ENCODE measurements at places on chromosomes 2 and 18.
A peak's percentile ranks its signal among the peaks of the same experiment; 100 is the strongest.

- peak; percentile 16 for DNase-seq
Observed at GRCh38 chr2:73828818-73829570, at the start of gene STAMBP. STAMBP (plus strand) TSS chr2:73828961; CDS start chr2:73830857, 1,896 bp downstream.

DNA sequence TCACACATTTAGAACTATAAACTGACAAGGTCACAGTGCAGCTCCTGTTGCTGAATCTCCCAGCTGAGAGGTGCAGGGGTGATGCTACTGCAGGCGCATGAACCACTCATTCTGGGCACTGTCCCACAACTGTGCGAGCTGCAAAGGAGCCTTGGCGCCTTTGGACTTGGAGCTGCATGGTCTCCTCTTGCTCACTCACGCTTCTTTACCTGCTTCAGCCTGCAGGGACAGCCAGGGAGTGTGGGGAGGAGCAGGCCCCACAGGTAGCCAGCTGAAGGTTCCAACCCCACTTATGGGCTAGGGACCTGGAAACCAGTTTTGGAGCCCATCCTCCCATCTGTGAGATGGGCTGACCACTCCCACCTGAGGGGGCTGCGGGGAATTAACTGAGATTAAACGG is 75.0 kb downstream of the UXS1 start:
- DNase-seq, result no peak

GRCh38 chr2:134667081-134667480 is 51.7 kb downstream of the TMEM163 start:
- DNase-seq, result no peak

DNA sequence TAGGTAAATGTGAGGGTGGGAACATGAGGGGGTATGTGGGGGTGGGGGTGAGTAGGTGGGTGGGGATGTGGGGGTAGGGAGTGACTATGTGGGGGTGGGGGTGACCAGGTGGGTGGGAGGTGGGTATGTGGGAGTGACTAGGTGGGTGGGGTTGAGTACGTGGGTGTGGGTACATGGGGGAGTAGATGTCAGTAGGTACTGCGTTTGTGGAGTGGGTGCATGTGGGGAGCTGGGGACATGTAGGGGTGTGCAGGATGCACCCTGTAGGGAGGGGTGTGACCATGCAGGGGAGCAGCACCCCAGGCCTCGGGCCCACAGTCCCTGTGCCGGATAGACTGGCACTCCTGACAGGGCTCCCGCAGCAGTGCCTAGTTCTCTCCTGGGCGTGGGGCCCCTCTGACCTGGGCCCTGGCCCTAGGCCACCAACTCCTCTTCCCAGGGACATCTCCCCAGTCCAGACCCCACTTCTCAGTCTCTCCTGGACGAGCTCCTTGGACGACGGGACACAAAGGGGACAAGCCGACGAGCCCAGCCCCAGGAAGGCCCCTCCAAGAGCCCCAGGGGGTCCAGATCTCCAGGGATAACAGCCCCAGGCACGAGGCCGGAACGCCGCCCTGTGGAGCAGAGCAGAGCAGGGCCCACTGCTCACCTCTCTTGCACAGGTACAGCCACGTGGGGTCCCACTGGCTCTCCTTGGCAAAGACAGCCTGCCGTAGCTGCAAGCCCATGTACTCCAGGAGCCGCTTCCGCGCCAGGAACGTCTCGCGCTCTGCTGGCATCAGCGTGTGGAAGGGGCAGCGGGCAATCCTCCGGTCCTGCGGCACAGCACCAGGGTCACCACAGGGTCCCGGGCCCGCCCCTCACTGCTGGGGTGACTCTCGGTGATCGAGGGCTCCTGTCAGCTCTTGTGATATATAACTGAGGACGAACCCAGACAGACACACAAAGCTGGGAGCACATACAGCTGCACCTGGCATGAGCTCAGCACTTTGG is 58.2 kb downstream of the ANKMY1 start:
- no peak for DNase-seq

DNA sequence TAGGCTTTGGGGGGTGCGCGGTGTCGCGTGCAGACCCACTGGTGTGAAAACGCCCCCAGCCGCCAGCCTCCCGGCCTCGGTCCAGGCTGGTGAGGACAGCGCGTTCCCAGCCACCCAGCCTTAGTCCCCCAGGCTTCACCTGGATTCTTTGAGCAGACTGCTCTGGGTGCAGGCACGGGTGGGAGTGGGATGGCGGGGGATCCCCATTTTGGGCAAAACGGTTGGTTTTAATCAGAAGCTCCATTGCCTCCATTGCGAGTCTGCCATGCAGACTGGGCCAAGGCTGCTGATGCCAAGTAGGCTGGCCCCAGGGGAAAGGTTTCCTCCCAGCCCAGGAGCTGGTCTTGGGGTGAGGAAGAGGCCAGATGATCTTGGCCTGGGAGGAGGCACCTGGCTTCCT is 445 bp downstream of the MLPH start:
- DNase-seq, result no peak

DNA sequence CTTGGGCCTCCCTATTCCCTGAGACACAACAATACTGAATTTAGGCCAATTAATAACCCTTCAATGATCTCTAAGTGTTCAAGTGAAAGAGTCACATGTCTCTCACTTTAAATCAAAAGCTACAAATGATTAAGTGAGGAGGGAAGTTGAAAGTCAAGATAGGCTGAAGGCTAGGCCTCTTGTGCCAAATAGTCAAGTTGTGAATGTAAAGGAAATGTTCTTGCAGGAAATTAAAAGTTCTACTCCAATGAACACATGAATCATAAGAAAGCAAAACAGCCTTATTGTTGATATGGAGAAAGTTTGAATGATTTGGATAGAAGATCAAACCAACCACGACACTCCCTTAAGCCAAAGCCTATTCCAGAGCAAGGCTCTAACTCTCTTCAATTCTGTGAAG is 286.9 kb downstream of the MEIS1 start:
- no peak for DNase-seq

DNA sequence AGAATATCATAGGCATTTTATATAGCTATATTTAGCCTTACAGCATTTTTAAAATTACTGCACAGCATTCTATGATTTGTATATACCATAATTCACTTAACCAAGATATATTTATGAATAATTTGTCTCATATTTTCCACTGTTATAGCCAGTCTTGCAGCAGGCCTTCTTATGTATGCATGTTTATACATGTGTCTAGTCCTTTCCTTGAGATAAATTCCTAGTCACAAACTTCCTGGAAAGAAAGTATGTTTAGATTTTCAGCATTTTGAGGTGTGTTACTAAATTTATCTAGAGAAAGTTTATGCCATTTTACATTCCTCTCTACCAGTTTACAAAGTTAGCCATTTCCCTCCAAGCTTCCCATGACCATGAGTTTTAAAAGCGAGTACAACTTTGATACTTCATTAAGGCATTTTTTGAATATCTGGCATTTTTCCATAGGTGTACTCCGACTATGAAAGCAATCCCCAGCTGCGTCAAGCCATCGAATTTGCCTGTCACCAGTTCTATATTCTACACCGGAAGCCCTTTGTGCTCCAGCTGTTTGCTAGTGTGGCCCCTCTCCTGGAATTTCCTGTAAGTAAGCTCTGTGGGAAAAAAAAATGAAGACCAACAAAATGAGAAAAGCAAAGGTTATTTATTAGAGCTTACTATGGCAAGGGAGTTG is 59.4 kb upstream of the RPE start:
- DNase-seq, result no peak

GRCh38 chr2:238143239-238143951 is 4.9 kb downstream of the KLHL30 start:
- no peak for DNase-seq
